ENCODE measurements at places on chromosomes 7 and 10.

DNA sequence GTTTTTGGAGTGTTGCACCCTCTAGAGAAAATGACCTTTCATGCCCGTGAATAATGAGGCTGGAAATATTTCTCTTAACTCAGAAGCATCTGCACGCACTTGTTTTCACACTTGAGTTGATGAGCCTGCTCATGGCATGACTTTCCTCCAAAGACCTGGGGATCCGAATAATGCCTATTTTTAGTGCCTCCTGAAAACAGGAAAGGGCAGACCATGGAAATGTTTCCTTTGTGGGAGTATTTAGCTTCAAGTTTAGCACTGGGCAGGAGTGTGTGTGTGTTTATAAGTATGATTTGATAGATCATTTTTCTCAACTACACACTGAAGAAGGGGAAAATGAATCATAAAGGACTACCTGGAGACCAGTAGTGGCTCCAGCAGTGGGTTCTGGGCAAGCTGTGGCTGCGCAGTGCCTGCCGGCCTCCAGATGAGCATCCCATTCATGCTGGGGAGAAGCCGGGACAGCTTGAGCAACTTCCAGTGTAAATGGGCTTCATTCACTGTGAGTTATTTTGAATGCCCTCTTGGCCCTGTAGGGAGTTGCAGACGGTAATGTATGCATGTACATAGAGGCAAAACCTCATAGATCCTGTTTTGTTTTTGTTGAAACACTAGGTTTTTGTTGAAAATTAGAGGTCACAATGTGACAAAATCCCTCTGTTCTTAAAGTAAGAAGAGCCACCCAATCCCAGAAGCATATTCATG, 117.8 kb upstream of the INSYN2A start:
- no peak for DNase-seq

- DNase-seq: no peak
These were observed 138.1 kb upstream of the ITGB1 start for GRCh38 chr10:33095867-33096815.

DNA sequence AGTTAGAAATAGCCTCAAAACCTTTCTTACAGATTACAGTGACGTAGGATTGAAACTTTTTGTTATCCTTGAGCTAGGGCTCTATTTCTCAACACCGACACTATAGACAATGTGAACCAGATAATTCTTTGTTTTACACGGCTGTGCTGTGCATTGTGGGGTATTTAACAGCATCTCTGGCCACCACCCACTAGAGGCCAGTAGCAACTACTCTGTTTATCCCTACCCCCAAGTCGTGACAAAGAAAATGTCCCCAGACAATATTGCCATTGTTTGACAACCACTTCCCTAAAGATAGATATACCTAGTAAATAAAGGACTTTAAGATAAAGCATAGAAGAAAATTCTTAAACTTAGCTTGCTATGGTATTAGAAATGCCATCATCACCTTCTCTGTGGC, 359.6 kb downstream of the ARL4A start:
- DNase-seq: no peak

DNA sequence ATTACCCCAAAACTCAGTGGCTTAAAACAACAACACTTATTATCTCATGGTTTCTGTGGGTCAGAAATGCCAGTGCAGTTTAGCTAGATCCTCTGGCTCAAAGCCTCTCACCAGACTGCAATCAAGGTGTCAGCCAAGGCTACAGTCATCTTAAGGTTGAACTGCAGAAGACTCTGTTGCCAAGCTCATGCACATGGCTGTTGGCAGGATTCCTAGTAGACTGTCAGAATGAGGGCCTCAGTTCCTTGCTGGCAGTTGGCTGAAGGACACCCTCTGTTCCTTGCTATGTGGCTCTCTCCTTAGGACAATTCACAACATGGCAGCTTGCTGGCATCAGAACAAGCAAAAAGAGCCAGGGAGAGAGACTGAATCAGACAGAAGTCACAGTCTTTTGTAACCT, 34.7 kb downstream of the TOMM7 start:
- no peak for DNase-seq
